ENCODE measurements at places on chromosomes 3 and 15.

DNA sequence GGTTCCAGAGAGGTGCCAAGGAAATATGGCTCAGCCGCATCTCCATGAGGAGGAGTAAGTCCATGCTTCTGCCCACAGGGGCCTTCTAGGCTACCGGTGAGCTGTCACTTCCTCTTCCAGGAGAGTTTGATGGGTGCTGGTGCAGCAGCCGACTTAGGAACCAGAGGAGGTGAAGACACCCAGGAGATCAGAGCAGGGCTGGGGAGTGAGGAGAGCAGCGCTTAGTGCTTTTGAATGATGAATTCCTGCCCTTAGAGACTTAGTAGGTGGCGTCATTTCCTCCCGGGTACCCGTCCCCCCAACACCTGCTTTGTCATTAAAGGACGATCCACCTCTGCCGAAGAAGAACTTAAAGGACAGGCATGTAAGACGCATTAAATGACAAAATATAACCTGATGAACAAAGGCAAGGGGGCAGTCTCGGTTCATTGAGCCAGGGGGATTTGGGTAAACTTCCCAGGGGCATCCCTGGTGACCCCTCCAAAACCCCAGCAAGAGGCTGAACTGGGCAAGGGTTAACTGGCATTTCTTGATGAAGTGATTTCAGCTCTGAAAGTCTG lies 67.6 kb downstream of the HES1 start:
- no peak for DNase-seq

DNA sequence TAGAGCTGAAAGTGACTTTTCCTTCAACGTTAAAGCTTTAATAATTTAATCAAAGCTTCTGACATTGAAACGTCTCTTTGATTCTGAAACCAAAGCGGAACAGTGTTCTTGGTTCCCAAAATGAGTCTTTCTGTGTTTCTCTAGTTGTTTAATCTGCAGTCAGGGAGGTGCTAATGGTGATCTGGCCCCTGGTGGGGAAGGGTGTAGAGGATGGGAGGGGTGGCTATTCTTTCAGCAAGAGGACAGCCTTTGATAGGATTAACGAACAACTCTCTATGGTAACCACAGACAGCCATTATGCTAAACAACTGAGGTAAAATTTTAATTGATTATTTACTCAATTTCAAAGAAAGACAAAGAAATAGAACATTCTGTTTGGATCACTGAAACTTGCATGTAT lies 79.9 kb upstream of the CADPS start:
- no peak for DNase-seq

DNA sequence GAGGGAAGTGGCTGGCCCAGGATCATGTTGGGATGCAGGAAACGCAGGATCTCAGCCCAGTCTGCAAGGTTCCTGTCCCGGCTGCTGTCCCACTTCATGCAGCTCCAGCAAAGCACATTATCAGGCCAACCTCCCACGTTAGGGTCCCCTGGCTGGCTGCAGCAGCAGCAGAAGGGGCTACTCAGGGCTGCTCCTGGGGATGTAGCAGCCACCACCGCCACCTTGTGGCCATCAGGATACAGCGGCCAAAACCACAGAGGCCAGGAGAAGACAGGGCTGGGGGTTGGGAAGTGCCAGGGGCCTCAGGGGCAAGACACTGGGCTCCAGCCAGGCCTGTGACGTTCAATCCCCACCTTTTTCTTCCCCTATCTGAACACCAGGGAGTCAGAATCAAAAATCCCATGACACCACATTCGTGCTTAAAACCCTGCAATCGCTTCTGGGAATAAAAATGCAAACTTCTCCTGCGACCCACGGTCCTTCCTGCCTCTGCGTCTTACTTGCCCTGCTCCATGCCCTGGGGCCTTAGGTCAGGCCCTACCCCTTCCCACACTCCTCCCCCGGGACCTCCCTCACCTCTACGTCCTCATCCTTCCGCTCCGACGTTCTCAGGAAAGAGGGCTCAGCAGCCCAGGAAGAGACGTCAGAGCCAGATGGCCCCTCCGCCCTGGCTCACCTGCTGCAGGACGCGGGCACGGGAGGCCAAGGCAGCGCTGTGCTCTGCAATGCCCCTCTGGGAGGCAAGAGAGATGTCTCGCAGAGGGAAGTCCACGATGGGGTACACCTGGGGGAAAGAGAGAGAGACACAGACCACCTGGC lies 21.5 kb downstream of the SSUH2 start:
- DNase-seq: peak; percentile 31

DNA sequence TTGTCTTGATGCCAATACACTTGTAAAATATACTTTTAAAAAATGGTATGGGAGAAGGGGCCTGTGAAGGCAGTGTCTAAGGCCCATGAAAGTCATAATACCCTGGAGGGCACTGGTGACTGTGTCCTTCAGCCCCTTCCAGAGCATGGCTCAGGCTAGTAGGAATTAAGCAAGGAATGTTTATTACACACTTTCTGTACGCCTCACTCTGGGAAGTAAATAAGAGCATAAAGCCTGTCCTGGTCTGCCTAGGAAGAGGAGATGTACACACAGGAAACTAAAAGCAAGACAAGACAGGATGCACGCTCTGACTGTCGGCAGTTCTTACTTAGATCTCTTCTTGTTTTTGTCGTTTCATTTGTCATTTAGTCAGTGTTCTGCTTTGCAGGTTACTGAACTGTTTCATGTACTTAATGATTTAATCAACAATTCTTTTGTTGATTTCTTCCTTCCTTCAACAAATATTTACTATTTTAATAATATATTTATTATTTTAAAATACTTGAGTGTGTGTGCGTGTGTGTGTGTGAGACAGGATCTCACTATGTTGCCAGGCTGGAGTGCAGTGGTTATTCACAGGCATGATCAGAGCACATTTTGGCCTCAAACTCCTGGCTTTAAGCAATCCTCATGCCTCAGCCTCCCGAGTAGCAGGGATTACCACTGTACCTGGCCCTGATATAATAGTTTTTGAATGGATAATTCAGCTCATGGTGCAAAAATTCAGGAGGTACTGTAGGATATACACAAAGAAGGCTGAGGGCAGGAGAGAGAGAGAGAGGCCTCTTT lies 9.0 kb upstream of the SMAD6 start:
- no peak for DNase-seq

GRCh38 chr3:51340989-51341636 lies 44.0 kb upstream of the MANF start:
- DNase-seq: no peak

DNA sequence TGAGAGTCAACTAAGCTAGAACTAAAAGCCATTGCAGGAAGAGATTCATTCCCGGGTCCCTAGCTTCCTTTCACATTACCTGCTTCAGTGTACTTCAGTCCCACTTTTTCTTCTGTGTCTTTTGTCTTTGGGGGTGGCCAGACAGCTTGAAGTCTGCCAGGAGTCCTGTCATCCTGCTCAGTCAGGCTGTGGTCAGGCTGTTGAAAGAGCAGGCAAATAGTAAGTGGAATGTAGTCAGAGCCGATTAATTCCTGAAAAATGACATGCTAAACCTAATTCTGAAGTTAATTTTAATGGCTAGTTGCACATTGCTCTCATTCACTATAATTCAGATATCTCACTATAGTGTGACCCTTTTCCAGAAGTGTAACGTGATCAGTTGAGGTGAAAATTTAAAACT lies 129.6 kb downstream of the FMN1 start:
- no peak for DNase-seq

GRCh38 chr3:41794748-41795589 lies 166.9 kb downstream of the ULK4 start:
- no peak for DNase-seq

GRCh38 chr3:130276203-130276803 lies 69.2 kb upstream of the COL6A5 start:
- DNase-seq: peak; percentile 87

DNA sequence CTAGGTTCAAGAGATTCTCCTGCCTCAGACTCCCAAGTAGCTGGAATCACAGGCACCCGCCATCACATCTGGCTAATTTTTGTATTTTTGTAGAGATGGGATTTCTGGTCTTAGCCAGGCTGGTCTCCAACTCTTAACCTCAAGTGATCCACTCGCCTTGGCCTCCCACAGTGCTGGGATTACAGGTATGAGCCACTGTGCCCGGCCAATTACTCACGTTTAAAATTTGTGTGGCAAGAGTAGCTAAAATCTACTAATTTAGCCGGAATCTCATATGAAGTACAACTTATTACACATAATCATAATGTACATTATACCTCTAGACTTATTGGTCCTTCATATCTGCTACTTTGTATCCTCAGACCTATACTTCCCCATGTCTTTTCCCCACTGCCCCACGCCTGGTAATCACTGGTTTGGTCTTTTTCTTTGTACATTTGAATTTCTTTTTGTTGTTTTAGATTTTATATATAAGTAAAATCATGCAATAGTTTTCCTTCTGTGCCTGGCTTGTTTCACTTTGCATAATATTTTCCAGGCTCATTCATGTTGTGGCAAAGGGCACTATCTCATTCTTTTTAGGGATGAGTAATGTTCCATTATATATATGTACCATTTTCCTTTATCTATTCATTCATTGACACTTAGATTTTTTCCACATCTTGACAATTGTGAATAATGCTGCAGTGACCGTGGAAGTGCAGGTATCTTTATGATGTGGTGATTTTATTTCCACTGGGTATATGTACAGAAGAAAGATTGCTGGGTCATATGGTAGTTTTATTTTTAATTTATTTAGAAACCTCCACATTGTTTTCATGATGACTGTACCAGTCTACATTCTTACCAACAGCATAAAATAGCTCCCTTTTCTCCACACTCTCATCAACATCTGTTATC lies 605.0 kb upstream of the CBLB start:
- DNase-seq: no peak

GRCh38 chr15:35665896-35666536 lies 120.1 kb upstream of the DPH6 start:
- DNase-seq: peak; percentile 65

DNA sequence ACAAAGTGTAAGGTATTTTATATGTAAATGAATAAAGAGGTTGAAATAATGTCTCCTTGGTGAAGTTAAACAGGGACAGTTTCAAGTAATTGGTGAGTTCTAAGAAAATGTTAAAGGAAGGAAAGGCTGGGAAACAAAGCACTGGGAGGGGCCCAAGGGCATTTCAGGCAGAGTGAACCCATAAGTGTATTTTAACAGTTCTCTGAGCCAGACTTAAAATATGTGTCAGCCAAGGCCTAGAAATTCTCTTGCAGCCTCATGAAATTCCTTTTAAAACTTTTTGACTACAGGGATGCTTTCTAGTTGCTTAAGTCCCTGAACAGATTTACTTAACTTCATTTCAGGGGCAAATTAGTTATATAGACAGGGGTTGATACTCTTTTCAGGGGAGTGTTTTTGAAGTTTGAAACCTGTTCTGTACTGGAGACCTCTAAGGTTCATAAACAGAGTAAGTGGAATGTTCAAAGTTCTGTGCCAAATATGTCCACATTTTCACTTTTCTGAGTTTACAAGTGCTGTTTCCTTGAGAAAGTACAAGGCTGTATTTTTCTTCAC lies 77.6 kb downstream of the GALK2 start:
- DNase-seq: no peak

DNA sequence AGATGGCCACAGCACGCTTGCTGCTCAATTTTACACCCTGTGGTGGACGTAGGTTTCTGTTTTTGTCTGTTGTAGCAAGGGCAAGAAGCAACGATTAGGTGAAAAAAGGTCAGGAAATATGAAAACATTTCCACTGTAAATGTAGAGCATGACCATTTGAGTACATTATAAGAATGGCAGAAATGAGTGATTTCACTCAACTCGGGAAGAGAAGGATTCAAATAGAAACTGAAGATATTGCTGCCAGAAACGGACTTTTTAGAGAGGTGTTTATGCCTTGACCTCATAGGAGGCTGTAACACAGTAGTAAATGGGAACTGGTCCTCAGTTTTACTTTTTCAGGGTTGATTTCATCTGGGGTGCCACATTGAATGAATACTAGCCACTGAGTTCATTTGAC lies 33.1 kb upstream of the GASK1A start:
- DNase-seq: no peak

- DNase-seq: no peak
Measured at GRCh38 chr3:131795390-131796090, 239.3 kb downstream of the CPNE4 start.

DNA sequence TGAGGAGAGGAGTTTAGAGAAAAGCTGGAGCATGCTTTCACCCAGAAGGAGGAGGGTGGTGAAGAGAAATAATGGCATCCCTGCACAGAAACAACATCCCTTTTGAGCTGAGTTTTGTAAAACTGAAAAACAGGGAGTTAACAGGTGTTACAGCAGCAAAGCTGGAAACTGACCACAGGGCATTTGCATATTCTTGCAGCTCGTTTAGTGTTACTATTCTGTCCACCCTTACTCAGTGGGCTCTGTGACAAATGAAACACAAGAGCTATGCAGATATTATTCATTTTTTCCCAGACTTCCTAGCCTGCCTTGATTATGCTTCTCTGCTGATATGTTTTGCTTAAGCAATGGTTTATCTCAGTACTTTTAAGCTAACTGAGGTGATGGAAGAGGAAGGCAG lies 272.0 kb downstream of the NEK10 start:
- no peak for DNase-seq

- DNase-seq: no peak
Measured at GRCh38 chr3:164673738-164674137, 404.6 kb downstream of the SI start.

DNA sequence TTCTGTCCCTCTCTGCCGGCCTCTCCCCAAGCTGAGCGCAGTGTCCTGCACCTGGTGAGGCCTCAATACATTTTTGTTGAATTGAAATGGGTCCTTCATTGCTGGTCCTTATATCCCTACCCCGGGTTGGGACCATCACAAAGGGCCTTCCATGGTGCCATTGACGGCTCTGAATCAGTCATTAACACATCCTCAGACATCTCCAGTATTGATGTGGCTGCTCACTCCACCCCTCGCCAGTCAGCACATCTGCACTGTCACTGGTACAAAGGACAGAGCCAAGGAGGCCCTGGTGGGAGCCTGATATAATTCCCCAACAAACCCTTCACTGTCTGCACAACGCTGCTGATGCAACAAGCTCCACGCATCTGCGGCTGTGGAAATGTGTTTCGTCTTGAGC lies 191.6 kb upstream of the TOPAZ1 start:
- no peak for DNase-seq

DNA sequence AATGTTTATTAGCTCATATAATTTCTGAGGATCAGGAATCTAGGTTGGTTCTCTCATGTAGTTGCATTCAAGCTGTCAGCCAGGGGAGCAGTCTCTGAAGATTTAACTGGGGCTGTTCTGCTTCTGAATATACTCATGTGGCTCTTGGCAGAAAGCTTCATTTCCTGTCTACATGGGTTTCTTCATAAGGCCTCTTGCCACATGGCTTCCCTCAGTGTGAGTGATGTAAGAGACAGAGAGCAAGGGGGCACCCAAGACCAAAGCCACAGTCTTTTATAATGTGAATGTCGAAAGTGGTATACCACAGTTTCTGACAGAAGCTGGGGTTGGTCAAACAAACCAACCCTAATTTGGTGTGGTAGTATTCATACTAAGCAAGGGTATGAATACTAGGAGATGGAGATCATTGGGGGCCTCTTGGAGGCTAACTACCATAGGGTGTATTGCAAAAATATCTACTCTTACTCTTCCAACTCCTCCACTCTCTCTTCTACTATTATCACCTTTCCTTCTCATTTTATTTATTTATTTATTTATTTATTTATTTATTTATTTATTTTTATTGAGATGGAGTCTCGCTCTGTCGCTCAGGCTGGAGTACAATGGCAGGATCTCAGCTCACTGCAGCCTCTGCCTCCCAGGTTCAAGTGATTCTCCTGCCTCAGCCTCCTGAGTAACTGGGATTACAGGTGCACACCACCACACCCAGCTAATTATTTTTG lies 123.8 kb downstream of the B3GALNT1 start:
- no peak for DNase-seq

- DNase-seq: no peak
Measured at GRCh38 chr15:89936051-89936785, 23.5 kb upstream of the ARPIN start.

- no peak for DNase-seq
Measured at GRCh38 chr15:39597336-39597735, 16.5 kb downstream of the THBS1 start.

All from skin of body (tissue), 3 donors.